ENCODE measurements at places on chromosomes 4 and X.

GRCh38 chr4:110132816-110133719 is 65.3 kb downstream of the ELOVL6 start:
- DNase-seq, result no peak

- no peak for DNase-seq
Observed at GRCh38 chr4:176569301-176569700, 223.4 kb downstream of the VEGFC start.

DNA sequence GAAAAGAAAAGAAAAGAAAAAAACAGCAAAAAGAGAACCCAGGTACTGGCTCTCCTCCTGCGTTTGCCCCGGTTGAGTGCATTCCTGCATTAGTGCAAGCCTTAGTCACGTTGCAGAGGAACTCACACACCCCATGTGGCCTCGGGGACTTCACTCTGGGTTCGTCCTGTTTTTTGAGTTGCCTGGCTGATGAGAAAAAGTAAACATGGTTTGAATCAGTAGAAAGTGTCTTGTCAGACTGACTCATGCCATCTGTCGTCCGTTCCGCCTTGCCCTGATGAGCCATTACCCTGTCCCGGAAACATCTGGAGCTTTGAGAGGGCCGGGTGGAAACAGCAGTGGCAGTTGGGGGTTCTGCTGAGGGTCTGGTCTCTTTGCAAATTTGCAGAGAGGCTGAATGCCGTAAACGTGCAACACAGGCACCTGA is 16.3 kb downstream of the CD99 start:
- peak; percentile 43 for DNase-seq

DNA sequence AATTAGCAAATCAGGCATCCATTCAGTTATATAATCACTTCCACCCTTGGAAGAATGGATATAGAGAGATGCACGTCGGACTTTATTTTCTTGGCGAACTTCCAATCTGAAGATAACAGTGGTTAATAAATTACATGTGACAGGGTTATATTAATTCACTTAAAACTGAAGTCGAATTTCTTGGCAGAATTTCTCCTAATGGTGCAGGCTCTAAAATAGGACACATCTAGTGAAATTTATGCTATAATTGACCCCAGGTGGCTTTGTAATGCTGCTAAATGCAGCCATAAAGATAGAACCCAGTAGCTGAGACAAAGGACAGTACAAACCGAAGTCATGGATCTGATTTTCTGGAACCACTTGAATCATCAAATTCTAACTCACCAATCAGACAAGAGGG is 20.8 kb upstream of the SLC10A4 start:
- DNase-seq, result no peak

GRCh38 chr4:2928242-2929176 is 34.7 kb downstream of the NOP14 start:
- DNase-seq, result no peak

- no peak for DNase-seq
Observed at GRCh38 chrX:155179346-155179997, 36.8 kb upstream of the VBP1 start.

DNA sequence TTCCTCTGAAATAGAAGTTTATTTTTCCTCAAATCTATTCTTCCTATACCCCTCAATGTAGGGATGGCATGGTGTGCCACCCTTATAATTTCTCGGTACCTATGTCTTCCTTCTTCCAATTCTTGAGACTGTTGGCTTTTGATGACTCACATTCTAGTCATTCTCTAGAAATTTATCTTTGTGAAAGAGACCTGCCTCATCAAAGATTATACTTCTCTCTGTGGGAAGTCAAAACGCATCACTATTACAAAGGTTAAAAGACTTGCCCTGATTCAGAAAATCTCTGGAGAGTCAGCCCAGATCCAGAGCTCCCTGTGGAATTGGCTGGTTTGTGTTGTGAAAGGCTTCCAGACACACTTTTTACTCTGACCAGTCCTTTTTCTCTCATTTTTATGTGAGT is 65.9 kb upstream of the FSTL5 start:
- DNase-seq, result no peak

GRCh38 chr4:7392438-7393421 is 42.0 kb downstream of the PSAPL1 start:
- DNase-seq, result no peak

DNA sequence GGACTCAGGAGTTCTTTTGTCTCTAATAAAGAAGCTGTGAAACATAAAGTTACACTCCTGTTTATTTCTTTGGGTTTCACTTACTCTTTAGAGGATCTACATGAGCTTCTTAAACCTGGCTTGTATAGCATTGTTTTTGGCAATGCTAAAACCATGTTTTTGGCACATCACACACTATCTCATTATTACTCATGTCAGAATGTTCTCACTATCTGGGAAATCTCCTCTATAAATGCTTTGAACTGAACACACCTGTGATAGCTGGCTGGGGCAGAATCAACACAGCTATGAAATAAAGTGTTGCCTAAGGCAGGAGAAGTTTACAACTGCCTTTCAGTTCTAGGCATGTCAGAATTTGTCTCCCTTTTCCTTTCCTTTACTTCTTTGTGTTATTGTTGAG is 52.6 kb downstream of the SULT1B1 start:
- no peak for DNase-seq

DNA sequence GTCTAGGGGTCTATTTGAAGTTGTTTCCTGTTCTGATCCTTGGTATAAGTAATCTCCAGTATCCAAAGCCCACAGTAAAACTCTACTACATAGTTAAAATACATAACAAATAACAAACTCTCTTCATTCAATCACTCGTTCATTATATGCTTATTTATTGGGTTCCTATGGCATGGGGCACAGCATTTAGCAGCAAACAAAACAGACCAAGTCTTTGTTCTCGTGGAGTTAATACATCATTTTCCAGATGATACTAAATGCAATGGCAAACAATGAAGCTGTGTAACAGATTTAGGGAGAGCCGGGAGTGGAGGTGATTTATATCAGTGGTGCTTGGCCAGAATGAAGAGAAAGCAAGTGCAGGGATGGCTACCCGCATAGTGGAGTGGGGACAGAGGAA is 36.6 kb upstream of the SPARCL1 start:
- DNase-seq, result no peak

- no peak for DNase-seq
Observed at GRCh38 chrX:32520789-32521188, 690.6 kb downstream of the DMD start.

DNA sequence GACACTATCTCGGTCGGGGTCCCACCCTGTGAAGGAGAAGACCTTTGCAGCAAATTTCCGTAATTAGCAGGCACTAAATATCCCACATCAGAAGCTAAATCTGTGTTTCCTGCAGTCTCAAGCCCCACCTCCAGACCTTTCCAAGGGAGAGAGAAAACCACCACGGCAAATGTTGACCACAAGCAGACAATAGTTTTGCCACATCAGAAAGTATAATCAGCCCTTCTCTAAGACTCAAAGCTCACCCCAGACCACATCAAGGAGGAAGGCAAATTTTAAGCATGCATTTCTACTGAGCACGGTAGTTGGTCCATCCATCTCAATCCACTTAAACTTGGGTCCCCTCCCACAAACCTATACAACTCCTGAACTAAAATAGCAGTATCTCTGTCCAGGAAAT is 398.5 kb downstream of the GPM6A start:
- no peak for DNase-seq

GRCh38 chrX:97787849-97788248 is 904.1 kb downstream of the RPA4 start:
- no peak for DNase-seq

DNA sequence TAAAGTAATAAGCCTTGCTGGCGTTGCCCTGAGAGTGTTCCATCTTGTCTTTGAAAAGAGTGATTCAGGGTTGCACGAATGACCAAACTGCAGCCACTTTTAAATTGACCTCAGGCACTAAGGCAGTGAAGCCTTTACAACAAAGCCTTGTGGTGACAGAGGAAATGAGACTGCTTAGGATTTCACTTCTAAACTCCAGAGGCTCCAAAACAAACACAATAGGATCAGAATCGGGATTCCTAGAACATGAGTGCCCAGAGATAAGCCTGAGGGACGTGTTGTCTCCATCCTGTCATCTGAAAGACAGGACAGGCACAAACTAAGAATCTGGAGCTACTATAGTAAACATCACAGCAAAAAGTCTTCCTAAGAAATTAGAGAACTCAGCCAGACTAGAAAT is 405.2 kb downstream of the PPARGC1A start:
- no peak for DNase-seq

DNA sequence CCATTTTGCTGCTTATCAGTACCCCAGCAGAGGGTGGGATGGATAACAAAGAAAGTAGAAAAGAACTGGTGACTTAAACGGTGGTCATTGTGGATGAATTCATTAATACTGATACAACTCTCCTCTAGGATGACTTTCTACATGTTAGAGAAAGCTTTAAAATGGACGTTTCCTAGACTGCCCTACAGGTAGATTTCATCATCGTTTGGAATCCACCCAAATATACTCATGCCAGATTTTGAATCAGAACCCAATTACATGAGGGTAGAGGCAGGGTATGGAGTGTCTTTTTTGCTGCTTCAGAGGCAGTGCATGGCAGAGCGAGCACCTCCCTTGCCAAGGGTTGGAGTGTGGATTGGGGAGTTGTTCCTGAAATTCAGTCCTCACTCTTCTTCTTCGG is 13.3 kb upstream of the ANTXR2 start:
- no peak for DNase-seq

DNA sequence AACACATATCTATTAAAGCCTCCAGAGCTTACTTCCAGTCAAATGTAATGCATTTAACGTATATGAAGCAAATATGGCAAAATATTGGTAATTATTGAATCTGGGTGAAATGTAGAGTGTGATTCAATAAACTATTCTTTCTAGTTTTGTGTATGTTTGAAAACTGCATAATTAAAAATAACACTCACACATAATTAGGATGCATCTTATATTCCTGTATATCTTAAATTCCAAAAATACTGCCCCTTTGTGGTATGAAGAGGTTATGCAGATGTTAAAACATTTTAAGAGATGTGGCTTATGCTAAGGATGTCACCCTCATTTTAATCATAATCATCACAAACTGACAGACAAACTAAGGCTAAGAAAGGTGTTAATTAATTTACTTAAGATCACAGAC is 182.9 kb downstream of the COX18 start:
- no peak for DNase-seq

DNA sequence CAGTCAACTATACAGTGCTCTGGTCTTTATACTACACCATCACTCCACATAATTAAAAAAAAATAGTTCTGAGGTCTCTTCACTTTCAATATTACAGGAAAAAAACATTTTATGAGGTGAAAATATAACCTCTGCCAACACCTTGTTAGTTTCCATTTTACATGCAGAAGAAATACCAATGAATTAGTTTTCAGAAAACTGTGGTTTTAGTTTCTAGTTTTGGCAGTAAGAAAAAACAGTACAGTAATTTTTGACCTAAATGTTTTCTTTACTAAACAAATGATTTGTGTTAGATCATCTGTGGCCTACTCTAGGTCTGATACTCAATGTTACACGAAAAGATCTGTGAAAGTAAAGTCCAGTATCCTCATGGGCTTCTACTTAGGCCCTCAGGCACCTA is 10.0 kb downstream of the SULT1E1 start:
- DNase-seq, result no peak

GRCh38 chr4:69594382-69594781 is 45.1 kb downstream of the UGT2A2 start:
- no peak for DNase-seq

GRCh38 chr4:17188125-17188524 is 289.7 kb upstream of the LDB2 start:
- DNase-seq, result no peak

GRCh38 chrX:100874325-100874724 is at the start of gene NOX1:
Gene NOX1 (minus strand): TSS chrX:100874359. CDS start chrX:100874139, 220 bp downstream.
- no peak for DNase-seq

DNA sequence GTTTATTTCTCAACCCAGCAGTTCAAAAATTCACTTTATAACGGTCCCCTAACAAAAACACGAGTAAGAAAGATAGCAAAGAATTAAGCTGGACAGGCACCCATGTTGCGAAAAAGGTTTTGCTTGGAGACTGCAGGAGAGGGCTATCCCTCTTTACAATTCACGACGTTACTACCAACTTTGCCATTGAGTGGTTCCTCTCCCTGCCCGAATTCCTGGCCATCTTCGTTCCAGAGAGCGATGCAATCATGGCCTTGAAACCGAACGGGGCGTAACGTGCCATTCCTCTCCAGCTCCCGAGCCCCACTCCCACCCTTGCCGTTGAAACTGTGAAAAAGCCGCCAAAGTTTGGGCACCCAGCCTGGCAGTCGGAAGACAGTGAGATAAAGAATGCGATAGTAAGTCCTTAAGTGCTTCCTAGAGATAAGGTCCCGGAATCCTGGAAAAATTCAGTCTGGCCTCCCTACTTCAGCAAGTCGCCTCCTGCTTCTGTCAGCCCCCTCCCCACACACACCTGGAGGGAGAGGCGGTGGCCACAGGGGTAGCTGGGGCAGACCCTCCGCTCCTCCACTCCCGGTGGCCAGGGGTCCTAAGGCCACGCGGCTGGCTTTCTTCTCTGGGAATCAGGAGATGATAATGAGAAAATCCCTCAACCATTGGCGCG is 65.2 kb downstream of the FBXO8 start:
- no peak for DNase-seq

- no peak for DNase-seq
Observed at GRCh38 chr4:86586160-86586572, 7.9 kb upstream of the PTPN13 start.

DNA sequence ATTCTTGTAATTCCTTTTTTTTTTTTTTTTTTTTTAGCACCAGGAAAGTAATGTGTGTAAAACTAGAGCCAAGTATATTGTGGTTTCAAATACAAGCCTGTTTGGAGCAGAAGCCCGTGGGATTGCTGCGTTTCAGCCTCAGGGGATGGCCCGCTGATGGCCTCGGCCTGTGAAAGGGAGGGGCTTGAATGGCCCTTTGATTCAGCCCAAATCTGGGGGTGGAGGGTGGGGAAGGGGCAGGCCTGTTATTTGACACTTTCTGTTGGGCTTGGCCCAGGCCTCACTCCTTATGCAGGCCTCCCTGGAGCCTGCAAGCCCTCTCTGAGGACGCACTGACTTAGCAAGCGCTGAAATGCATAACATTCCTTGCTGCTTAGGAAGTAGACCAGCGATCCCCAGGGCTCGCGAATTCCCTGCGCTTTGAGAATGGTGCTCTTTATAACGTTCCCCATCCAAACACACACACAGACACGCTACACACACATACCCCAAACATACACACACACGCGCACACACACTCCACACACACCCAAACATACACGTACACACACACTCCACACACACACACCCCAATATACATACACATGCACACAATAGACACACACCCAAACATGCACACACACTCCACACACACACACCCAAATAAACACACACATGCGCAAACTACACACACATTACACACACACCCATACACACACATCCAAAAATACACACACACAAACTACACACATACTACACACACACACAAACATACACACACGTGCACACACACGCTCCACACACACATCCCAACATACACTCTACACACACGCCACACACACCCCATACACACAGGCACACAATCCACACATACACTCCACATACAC is 29.6 kb downstream of the TLR10 start:
- no peak for DNase-seq

DNA sequence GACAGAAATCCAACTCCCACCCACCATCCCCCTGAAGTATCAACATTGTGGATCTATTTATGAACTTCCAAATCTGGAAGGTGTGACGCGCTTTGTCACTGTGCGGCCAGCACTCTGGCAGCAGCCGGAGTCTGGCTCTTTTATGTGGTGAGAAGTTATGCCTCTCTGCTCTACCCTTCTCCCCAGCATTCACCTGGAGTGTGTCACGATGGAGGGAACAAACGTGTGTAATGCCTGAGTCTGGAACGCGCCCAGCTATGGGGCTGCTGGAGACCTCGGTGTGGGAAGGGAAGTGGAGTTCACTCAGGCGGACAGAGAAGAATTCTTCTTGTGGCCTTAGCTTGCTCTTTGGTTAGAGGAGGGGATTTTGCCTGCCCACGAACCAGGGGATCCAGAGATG is 222.1 kb upstream of the RPL34 start:
- no peak for DNase-seq

- DNase-seq, result no peak
Observed at GRCh38 chr4:82201303-82201702, 172.5 kb downstream of the HNRNPD start.

Measured in stimulated activated CD8-positive, alpha-beta memory T cell treated with anti-CD3 and anti-CD28 coated beads, Interleukin-12 subunit alpha, Interleukin-12 subunit beta, amount 100 ng/mL, for 1 hour (primary cell).